ENCODE measurements at places on chromosomes 3 and 15. TPM values are rescaled to one million over a fixed set of nuclear protein-coding genes. Genes with fewer than 3 reads are reported as not detected.

- no peak for DNase-seq
Measured at GRCh38 chr15:39188930-39189329, 391.9 kb upstream of the THBS1 start.

DNA sequence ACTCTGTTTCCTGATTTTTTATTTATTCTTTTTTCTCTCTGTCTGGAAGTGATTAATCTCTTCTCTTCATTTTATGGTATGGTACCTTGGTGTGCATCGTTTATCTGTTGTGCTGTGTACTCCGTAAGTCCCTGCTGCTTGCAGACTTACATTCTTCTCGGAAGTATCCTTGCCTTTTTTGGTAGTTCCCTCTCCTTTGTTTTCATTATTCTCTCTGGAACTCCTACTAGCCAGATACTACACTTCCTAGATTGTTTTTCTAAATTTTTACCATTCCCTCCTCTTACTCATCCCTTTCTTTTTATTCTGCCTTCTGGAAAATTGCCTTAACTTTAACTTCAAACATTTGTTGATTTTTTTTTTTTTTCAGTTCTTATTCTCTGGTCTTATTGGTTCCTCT is 27.2 kb downstream of the PIK3CA start:
- no peak for DNase-seq

The USP13 gene
- 14.4 TPM for polyA plus RNA-seq

The CLSTN2 gene
- 2.0 TPM for polyA plus RNA-seq

DNA sequence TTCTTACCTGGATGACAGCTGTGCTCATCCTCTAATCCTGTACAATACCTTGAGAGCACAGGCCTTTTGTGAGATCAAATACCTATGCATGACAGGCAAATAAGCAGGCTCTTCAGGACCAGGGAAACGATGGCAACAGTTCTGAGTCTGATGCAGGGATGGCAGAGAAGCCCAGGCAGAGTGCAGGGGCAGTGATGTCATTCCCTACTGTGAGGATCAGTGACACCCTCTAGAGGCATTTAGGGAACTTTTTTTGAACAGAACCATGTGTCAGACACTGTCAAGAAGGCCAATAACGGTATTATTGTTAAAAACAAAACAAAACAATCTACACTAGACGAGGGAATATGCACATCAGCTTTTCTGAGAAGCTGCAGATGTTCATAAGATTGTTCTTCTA is 314.8 kb upstream of the CTDSPL start:
- DNase-seq = no peak

The RAB5A gene
- 77.8 TPM for polyA plus RNA-seq

The GOLGA8G gene
- 0.12 TPM for polyA plus RNA-seq

All from left renal pelvis (tissue), 4 donors.